ENCODE measurements at places on chromosomes 12 and 14. TPM values are rescaled to one million over a fixed set of nuclear protein-coding genes. Genes with fewer than 3 reads are reported as not detected.

KRT79 gene
- total RNA-seq = not detected

B4GALNT3 gene
- total RNA-seq = 0.36 TPM

RPGRIP1 gene
- total RNA-seq = under 0.01 TPM

SERPINA5 gene
- 0.36 TPM for total RNA-seq

ADAMTS20 gene
- not detected for total RNA-seq

CDCA3 gene
- 5.0 TPM for total RNA-seq

MYO1H gene
- not detected for total RNA-seq

NINJ2 gene
- total RNA-seq = 5.8 TPM

RBP5 gene
- not detected for total RNA-seq

STXBP6 gene
- 5.8 TPM for total RNA-seq

BLTP3B gene
- 64.8 TPM for total RNA-seq

CMTM5 gene
- not detected for total RNA-seq

TAS2R7 gene
- total RNA-seq = not detected

BEGAIN gene
- total RNA-seq = not detected

CLEC14A gene
- 0.29 TPM for total RNA-seq

KRT72 gene
- not detected for total RNA-seq

SLC39A9 gene
- 163 TPM for total RNA-seq

PPP1R36 gene
- 1.1 TPM for total RNA-seq

POLE2 gene
- total RNA-seq = 4.4 TPM

TAS2R9 gene
- total RNA-seq = not detected

DNAI7 gene
- total RNA-seq = 0.29 TPM

KRT6A gene
- total RNA-seq = under 0.01 TPM

SMIM41 gene
- not detected for total RNA-seq

GPR132 gene
- under 0.01 TPM for total RNA-seq

ERO1A gene
- total RNA-seq = 56.8 TPM

SIVA1 gene
- total RNA-seq = 57.2 TPM

SERPINA6 gene
- total RNA-seq = not detected

CCDC184 gene
- total RNA-seq = under 0.01 TPM

SLC25A47 gene
- not detected for total RNA-seq

PPFIA2 gene
- total RNA-seq = 3.3 TPM

CRIP1 gene
- 5.0 TPM for total RNA-seq

MBD6 gene
- 5.0 TPM for total RNA-seq

C12orf56 gene
- total RNA-seq = under 0.01 TPM

C12orf60 gene
- total RNA-seq = 0.59 TPM

CISTR gene
- total RNA-seq = not detected

TAS2R46 gene
- total RNA-seq = 3.5 TPM

VRTN gene
- not detected for total RNA-seq

CCDC85C gene
- total RNA-seq = 3.2 TPM

EFS gene
- total RNA-seq = 9.8 TPM

TMEM229B gene
- total RNA-seq = 5.8 TPM

PLEKHG3 gene
- 2.9 TPM for total RNA-seq

LRRIQ1 gene
- not detected for total RNA-seq

SALL2 gene
- total RNA-seq = 3.3 TPM

IRAK3 gene
- total RNA-seq = 3.6 TPM

RPS26 gene
- 162 TPM for total RNA-seq

DAO gene
- total RNA-seq = not detected

RNASE1 gene
- not detected for total RNA-seq

FGF6 gene
- total RNA-seq = not detected

TXNDC16 gene
- 11.5 TPM for total RNA-seq

Data from osteoblast (primary cell).